Activated CD4-positive, alpha-beta T cell treated with anti-CD3 and anti-CD28 coated beads for 1 hour (primary cell): ENCODE measurements at places on chromosomes 6 and 20.

DNA sequence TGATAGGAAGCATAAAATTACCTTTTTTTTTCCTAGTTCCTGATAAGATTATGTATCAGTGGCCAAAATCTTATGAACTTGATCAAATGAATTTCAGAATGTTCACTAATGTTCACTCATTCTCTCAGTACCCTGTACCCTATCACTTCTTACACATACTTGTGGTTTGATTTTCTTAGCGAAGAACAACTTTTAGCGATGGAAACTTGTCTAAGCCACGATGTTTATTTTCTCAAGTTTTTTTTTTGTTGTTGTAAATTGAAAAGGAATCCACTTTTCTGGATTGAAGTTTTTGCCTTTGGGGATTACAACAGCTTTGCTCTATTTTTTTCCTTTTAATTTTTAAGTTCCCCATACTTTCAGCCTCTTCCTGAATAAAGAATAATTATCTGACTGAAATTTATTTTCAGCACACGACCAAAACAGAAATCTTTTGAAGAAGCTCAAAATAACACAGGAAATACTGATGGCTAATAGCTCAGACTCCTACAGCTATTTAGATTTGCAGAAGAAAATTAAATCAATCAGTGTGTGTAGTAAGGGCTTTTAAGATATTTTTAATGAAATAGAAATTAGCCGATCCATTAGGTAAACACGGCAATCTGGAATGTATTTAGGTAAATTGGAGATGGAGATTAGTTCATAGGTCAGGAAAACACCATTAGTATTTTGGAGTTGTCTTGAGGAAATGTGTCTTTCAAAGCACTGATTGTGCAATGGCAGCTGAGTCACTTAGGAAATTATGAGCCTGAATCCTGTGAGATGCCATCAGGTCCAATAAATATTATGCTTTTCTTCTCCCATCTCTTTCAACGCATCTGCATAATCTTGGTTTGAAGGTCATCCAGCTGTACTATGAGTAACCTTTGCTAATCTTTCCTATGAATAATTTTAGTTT is 217.5 kb downstream of the GJA1 start:
- no peak for DNase-seq

DNA sequence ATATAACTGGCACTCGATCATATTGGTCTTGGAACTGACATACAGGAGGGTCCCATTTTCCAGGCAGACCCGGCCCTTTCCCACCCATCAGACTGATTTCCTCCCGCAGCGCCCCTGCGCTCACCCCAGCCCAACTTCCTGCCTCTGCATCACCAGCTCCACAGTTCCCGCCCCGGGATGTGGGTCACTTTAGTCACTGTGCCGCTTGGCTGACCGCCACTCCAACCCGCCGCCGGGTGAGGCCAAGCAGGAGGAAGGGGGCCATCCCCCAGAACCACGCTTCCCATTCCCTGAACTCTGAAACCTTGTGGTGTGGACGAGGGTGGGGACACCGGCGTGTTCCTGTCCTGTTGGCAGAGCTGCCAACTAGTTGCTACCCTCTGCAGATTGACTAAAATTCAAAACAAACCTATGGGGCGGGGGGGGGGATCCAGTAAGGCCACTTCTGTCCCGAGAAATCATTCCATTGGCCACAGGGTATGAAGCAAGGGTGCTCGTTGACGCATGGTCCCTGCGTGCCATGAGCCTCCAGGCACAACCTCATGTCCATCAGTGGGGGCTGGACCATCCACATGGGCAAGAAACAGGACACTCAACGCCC is 12.3 kb downstream of the TGM2 start:
- no peak for DNase-seq

DNA sequence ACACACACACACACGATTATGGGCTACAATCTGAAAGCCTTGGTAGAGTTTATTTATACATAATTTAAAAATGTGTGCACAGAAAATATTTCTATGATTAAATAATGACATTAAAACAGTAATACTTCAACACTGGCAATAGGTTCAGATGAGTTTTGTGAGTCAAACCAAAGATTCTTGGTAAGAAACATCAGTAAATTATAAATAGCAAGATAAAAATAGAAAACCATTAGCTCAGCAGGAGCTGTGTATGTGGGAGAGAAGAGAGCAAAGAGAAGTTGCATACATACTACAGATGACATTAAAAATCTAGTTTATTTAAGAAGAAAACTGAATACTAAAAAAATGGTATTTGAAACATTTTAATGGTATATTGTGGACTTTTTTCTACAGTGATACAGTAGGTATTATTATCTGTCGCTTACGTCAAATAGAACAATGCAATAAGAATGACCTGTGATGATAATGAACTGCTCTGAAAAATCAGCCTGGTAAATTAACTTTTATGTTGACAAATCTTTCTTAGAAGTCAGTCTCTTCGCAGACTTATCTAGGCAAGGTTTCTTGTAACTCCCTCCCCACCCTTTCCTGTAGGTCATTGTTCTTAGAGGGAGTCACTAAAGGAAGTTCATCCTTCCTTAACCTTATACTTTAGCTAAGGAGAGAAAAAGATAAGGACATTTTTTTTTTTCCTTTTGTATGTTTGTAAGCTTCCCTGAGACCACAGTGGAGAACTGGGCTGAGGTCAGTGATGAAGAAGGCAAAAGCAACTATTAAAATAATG is 149.3 kb downstream of the GJA1 start:
- DNase-seq, result no peak

DNA sequence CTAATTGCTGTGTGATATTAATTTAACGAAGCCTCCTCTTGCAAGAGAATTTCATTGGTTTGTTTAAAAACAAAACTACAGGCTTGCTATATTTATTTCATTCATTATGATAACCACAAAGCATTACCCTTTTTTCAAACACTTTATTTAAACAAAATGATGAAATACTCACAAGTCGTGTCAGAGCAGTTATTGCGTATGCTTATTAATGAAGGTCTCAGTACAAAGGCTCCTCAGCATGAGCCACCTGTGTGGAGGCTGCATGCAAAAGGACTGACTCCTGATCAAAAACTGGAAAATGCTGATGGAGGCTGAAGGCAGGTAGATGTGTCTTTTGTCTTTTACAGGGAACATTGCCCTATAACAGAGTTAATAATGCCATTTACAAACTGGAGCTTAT is 130.5 kb downstream of the CRYBG1 start:
- no peak for DNase-seq

DNA sequence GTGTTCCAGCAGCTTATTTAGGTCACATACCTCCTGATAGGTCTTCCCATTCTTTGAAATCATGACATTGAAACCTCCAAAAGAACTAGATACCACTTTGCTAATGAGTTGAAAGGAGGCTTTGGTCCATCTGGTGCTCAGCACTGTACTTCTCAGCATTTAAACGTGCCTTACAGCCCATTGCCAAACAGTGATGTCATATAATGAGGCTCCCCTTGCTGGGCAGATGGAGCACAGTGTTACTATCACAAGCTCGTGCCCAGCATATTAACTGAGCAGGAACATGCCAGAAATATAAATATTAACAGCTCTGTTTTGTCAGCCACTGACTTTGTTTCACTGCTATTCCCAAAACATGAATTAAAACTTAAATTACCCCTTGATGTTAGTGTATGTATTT is 25.5 kb upstream of the MAPK13 start:
- no peak for DNase-seq

- no peak for DNase-seq
Observed at GRCh38 chr6:126764671-126765070, 353.8 kb upstream of the RSPO3 start.

GRCh38 chr6:161010418-161010817 is 18.8 kb downstream of the MAP3K4 start:
- DNase-seq, result no peak

DNA sequence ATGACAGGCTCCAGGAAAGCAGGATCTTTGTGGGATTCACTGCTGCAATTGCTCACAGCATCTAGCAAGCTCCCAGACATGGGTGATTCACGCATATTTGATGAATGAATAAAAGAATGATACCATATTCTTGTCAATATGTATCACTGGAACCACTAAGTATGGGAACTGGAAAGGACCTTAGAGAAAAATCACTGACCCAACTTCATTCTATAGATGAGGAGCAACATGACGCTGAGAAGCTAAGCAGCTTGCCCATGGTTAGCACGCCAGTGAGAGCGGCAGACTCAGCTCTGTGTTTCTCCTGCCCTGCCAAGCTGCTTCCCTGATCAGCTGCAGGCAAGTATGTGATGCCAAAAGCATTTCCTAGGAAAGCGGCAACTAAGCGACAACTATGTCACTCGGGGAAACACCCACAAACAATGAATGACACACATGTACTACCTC is 66.8 kb downstream of the PPP1R3G start:
- DNase-seq, result no peak

- DNase-seq, result no peak
Observed at GRCh38 chr6:53340536-53340935, 8.2 kb downstream of the ELOVL5 start.

DNA sequence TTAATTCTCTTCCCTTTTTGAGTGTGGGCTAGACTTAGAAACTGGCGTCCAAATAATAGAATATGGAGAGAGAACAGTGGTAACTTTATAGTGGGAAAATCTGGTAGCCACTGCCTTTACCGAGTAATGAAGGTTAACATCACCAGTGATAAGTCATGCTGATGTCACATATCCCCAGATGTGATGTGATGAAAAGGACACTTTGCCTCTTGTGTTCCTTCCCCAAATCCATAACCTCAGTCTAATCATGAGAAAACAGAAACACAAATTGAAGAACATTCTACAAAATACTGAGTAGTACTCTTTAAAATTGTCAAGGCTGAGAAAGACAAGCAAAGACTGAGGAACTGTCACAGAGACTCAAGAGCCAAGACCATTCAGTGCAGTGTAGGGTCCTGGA is 17.8 kb downstream of the ANKS1A start:
- no peak for DNase-seq

GRCh38 chr20:50366270-50367103 is 143.7 kb upstream of the PTPN1 start:
- DNase-seq, result no peak

DNA sequence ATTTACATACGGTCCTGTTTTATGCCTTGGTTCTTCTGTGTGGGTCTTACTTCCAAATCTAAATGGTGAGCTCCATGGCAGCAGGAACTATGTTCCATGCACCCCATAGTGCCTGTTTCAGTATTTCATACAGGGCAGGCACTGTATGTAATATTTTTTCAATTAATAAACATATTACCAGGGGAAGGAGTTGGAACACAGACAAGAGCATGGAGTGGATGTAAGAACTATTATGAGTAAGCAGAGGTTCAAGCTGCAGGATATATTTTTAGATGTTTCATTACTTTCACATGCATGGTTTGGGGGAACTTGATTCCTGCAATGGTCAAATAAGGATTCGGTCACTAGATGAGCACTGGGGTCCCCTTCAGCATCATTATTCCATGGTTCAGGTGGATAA is 108.3 kb downstream of the KIF13A start:
- no peak for DNase-seq

DNA sequence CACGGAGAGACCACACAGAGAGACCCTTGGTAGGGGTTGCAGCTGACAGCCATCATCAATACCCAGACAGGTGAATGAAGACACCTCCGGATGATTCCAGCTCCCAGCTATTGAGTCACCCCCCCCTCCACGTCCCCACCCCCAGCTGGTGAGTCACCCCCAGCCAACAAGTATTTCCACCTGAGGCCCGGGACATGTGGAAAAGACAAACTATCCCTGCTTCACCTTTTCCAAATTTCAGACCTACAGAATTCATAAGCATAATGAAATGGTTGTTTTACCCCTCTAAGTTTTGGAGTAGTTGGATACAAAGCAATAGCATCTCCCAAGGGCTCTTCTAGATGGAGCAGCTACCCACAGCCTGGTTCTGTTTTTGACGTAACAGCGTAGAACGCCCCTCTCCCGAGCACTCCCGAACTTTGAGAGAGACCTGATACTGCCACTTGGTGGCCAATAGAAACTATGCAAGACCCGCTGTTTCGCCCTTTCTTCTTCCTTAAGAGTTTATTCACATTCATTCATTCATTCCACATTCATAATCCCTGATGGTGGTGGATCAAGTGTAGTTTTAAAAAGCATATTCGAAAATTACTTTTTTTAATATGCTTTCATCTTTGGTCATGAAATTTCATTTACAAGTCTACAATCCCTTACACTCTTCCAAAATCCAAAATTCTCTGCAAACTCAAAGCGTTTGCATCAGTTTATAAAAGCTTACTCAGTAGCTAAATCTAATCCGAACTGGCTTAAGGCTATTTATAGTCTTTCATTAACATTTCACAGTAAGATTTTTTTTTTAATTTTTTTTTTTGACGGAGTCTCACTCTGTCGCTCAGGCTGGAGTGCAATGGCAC is 15.1 kb upstream of the PPP1R16B start:
- no peak for DNase-seq

DNA sequence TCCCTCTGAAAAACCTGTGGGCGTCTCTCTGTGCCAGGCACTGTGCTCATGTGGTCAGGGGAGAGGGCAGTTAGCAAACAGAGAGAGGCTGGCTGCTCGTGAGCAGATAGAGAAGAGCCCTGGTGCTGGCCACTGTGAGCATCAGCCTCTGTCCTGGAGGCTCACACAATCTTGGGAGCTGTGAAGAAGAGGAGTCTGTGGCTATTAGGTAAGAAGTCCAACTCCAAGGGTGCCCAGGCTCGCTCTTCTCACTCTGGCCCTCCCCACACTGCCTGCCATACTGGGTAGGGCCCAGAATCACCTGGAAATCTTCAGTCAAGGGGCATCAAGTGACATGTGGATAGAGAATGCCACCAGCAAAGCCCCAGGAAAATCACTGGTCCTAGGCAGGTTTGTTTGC is 14.1 kb downstream of the SCML4 start:
- no peak for DNase-seq

GRCh38 chr6:106160189-106160588 is 74.1 kb downstream of the PRDM1 start:
- no peak for DNase-seq

DNA sequence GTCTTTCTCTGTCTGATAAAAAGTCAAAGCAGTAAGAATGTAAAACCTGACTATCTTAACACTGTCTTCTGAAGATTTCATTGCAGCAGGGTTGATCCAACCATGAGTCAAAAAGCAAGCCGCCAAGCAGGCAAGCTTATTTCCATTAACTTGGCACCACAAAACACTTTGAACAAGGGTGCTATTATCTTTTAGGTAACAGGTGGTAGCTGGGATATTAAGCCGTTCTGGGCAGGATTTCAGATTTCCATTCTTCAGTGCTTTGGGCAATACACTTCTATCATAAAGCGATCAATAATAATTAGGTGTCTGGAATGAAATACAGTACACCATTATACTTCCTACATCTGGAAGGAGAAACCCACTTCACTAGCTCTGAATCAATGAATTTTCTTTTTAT is 181.9 kb downstream of the TBC1D7 start:
- no peak for DNase-seq

GRCh38 chr6:52671676-52672075 is 763 bp downstream of the TMEM14A start:
- no peak for DNase-seq
